ENCODE measurements at places on chromosomes 1 and 21.

GRCh38 chr1:11418056-11418455 is 60.9 kb upstream of the DISP3 start:
- DNase-seq = no peak

DNA sequence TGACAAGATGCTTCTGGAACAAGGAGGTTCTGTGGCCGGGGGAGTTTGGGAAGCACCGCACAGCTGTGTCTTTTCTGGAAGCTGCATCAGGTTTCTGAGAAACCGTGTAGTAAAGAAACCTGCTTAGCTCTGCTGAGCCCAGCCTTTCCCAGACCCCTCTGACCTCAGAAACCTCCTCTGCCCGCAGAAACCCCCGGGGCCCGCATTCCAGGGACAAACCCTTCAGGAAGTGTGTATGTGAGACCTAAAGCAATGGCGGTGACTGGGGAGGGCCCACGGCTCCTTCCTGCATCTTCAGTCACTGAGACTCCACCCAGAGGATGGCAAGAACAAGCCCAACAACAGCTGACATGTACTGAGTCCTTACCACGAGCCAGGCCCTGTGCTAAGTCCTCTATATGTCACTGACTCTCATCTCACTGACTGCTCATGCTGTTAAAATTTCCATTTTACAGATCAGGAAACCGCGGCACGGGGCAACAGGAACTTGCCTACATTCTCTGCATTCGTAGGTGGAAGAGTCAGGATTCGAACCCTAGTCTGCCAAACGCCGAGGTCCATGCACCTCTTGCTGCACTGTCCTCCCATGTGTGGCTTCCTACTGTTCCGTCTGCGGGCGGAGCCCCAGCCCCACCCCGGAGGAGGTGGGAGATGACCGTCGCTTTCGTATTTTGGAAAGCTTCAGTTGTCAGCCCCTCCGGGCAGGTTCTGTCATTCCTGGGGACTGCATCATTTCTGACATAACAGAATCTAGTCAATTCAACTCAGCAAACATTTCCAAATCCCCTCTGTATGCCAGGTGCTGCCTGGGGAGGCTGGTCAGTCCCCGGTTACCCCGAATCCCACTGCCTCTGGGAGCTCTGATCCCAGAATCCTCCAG is 73.3 kb upstream of the KLHDC7A start:
- no peak for DNase-seq

GRCh38 chr1:217929213-217929885 is 298.2 kb downstream of the SPATA17 start:
- DNase-seq = no peak

DNA sequence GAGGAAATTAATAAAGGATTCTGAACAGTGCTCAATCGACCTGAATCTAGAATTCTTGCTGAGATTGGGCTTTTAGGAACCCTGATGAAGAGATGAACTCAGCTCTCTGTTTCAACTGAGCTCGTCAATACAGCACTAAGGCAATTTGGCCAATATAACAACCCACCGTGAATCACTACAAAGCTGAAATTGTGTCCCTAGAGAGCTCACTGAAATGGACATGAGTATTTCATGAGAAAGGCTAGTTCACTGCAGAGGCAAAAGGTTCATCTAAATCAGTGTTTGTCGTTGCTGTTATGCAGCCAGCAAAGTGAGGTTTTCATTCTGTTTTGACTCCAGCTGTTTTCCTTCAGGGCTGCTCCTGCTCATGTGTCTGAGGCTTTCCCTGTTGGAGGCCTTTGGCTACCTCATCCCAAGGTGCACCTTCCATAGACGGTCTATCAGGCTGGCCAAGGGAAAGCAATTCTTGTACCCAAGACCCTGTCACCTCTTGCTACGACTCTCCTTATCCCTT is 83.5 kb downstream of the URB2 start:
- DNase-seq = no peak

- DNase-seq = no peak
Observed at GRCh38 chr1:72178266-72178665, 104.1 kb downstream of the NEGR1 start.

GRCh38 chr21:45403825-45404729 is 888 bp upstream of the COL18A1 start:
- DNase-seq = peak; percentile 25

- peak; percentile 49 for DNase-seq
Observed at GRCh38 chr1:28365864-28366263, 3.7 kb upstream of the PHACTR4 start.

- no peak for DNase-seq
Observed at GRCh38 chr1:183652107-183652506, 1.0 kb downstream of the APOBEC4 start.

- no peak for DNase-seq
Observed at GRCh38 chr1:55993646-55994318, 585.6 kb downstream of the PLPP3 start.

DNA sequence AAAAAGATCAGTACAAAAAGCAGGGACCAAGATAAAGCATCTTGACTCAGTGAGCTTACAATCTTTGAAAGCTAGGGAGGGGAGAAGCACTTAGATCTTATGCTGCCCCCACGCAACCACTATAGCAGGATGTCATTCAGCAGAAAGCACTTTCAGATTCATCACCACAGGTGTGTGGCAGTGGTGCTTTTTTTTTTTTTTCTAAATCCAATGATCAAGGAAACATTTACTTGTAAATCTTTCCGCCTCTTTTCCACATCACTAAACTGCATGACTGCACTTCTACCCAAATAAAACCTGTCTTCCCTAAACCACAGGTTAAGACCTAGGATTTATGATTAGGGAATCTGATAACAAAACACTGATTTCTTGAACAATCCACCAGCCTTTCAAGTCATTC is 154.8 kb downstream of the SLC45A1 start:
- no peak for DNase-seq

DNA sequence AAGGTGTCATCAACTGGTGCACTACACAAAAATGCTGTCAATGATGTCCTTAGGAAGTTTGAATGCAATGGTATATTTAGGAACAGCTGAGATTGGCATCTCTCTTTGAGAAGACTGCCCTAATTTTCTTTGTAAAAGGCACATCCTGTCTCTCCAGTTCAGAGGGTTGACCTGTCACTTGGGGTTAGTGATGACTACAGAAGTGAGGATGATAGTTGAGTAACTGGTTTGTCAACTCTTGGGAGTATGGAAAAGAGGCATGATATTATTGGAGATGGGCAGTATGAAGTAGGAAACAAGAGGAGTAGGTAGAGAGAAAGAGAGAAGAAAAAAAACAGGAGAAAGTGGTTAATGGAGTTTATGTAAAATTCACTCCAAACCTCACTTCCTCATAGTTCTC is 40.4 kb upstream of the PIGC start:
- DNase-seq = no peak

GRCh38 chr1:165871311-165872067 is 44.1 kb downstream of the UCK2 start:
- peak; percentile 79 for DNase-seq

- DNase-seq = peak; percentile 20
Observed at GRCh38 chr1:21254335-21254951, 35.8 kb downstream of the ECE1 start.

GRCh38 chr1:201039876-201040275 is 16.4 kb upstream of the KIF21B start:
- DNase-seq = no peak

DNA sequence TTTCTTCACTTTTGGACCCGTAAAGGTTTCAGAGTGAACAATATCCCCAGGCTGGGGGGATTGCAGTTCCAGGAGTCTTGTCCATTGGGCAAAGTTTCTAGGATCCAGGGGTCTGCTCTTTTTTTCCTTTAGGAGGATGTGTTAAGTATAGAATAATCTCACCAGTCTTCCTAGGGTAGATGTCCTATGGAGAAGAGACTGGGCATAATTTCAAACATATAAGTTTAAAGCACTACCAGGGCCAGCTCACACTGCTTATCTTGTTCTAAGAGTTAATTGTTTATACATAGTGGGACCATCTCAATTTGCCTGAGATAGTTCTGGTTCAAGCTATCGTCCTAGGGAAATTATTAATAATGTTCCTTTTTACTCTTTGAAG is 1.2 kb downstream of the CHI3L2 start:
- no peak for DNase-seq

- DNase-seq = no peak
Observed at GRCh38 chr1:6285336-6285735, 24.4 kb upstream of the GPR153 start.

- DNase-seq = peak; percentile 50
Observed at GRCh38 chr1:59046730-59047157, 250.2 kb upstream of the FGGY start.

- DNase-seq = no peak
Observed at GRCh38 chr1:32178380-32179192, 889 bp upstream of the TXLNA start.

DNA sequence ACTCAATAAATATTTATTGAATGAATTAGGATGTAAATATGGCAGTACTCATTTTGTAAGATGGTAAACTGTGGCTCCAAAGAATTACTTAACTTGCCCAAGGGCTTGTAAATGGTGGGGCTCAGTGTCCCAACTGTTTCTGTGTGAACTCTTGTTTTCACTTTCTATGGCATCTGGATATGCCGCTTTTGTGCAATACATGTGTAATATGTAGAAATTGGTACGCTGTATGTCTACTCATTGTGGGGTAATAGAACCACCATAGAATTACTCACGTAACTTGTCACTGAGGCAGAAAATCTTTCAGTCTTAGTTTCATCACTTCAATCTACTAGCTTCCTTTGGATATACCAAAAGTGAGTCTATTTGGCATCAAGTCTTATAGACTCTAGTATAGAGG is 977 bp downstream of the PRPF3 start:
- DNase-seq = no peak

DNA sequence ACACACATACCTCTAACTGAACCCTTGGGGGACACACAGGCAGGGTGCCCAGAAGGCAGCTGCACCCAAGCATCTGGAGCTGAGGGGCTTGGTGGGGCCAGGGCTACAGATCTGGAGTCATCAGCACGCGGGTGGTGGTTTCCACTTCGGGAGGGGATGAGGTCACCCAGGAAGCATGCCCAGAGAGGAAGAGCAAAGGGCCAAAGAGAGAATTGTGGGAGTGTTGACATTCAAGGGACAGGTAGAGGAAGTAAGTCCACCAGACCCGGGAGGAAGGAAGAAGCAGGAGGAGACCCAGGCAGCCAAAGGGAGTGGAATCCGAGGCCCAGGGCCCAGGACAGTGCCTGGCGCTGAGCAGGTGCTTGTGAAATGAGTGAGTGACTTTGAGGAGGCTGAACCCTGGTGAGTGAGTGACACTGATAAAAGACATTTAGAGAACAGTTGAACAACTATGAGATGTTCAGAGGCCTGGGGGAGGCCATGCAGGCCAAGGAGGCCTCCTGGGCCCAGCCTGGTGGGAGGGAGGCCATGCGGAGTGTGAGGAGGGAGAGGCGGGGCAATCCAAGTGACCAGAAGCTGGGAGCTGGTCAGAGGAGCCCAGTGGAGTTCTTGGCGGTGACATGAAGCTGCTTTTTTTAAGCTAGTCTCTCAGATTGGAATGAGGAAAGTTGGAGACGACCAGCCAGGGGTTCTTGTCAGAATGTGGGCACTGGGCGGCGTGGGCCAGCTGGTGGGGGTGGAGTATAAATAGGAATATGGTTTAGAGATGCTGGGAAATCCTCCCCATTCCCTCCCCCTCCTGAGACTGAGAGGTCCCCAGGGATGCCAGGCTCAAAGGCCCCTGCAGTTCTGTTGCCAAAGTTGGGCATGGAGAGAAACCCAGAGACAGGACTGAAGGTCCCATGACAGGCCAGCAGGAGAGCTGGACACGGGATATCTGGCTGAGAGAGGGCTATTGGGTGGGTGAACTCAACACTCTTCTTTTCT is 7.9 kb downstream of the CDK18 start:
- no peak for DNase-seq

DNA sequence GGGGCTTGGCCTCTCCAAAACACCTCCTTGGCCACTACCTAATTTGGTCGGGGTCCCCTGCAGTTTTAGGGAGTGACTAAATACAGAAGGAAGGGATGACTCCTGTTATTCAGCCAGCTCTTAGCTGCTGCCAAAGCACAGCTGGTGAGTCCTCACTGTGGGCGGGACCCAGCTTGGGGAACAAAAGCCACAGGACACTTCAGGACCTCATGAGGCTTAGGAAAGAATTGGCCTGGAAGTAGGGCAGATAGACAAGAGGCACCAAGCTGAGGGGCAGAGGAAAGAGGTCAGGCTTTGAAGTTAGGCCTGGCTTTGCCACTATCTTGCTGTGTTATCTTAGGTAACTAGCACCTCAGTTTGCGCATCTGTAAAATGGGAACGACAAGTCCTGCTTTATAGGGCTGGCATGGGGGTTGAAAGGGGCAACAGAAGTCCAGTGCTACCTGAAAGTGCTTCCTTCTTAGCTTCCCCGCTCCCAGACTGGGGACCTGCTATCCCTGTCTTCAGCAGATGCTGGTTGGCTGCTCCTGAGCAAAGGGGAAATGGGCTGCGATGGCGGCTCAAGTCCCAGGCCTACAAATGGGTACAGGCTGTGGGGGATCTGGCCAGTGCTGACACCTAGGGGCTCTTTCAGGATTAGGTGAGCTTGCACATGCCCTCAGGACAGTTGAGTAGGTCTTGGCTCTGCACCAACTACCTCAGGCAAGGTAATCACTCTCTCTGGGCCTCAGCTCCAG is 15.7 kb downstream of the IFI6 start:
- peak; percentile 49 for DNase-seq

- DNase-seq = no peak
Observed at GRCh38 chr1:30920827-30921226, 12.3 kb upstream of the SDC3 start.

DNA sequence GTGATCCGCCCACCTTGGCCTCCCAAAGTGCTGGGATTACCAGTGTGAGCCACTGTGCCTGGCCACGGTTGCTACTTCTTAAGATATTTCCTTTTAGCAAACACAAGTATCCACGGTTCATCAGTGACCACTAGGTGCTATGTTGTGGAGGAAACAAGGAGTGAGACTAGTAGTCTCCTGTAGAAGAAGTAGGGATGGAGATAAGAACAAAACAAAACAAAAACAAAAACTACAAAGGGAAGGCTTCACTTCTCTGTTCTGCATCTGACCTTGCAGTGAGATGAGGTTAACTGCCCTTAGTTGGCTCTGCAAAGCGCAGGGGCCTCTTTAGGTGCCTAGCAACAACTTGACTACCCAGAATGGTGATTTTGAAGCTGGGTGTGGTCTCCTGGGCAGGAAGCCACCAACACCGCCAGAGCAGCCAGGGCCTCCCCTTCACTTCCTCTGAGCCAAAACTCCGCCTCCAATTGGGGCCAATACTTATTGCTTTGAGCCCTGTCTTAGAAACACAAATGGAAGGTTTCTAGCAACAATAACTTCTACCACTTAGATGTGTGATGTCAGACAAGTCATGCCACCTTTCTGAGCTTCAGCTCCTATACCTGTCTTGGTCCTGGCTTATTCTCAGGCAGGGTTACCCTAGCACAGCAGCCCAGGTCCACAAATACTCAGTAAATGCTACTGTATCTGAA is 12.8 kb upstream of the CDC42 start:
- DNase-seq = peak; percentile 88

DNA sequence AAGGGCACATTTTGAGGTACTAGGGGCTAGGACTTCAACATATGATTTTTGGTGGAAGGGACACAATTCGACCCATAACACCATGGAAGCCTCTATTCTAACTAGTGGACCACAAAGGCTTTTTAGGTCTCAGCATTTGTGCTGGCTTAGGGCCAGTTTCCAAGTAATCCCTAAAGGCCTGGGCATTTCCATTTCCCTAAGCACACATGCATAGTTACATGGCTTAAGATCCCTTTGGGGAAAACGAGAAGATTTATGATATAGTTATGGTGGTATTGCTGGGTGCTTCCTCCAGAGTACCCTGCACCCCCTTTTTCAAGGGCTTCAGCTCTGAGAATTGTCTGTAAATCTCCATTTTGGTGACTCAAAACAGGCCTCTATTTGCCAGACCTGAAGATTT is 28.2 kb upstream of the TMEM54 start:
- no peak for DNase-seq

Measured in transverse colon (tissue), 4 donors.